ENCODE measurements at places on chromosomes 16 and 17.
A peak's percentile ranks its signal among the peaks of the same experiment; 100 is the strongest.

- peak; percentile 63 for DNase-seq
Measured at GRCh38 chr16:30949650-30950515, 1.0 kb downstream of the ORAI3 start.

DNA sequence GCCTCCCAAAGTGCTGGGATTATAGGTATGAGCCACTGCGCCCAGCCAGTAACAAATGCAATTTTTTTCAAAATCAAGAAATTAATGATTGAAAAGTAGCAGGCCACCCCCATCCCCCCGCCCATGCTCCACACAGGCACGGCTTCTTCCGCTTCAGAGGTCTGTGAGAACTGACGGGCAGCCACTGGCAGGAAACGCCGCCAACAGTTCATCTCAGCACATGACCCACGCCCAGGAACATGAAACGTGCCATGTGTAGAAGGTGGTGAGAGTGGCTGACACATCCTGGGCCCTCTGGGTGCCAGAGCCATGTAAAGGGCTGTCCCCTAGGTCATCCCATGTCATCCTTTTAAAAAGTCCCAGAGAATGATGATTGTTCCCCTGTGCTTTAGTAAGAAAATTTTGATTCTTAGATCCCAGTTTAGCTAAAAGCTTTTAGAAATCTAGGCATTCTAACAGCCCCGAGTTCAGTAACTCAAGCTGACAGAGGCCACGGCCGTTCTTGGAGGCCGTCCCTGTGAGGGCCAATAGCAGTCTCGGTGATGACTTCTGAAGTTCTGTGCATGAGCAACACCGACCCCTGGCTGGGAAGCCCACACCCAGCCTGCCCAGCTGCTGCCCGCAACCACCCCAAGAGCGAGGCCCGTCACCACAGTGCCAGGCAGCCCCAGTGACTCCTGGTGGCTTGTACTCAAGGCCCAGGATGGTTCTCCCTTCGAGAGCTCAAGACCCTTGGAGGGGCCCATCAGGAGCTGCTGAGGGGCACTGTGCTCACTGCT, 52.1 kb downstream of the KLHDC4 start:
- peak; percentile 67 for DNase-seq

DNA sequence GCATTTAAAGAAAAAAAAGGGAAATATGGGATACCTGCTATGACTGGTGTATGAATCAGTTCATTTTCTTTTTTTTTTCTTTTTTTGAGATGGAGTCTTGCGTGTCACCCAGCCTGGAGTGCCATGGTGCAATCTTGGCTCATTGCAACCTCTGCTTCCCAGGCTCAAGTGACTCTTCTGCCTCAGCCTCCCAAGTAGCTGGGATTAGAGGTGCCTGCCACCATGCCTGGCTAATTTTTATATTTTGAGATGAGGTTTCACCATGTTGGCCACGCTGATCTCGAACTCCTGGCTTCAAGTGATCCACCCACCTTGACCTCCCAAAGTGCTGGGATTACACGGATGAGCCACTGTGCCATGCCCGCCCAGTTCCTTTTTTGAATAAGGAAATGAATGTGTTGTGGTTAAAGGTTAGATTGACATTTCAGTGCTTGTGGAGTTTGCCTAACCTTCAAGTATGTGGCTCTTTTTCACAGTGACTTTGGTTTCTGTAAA, 7.7 kb downstream of the HAPSTR1 start:
- DNase-seq = peak; percentile 55

GRCh38 chr17:77212081-77212832, 71.5 kb downstream of the SEC14L1 start:
- DNase-seq = no peak

GRCh38 chr17:77863814-77864161, 94.7 kb upstream of the TNRC6C start:
- no peak for DNase-seq

- DNase-seq = no peak
Measured at GRCh38 chr17:83162035-83162745, 82.8 kb downstream of the METRNL start.

- no peak for DNase-seq
Measured at GRCh38 chr16:21654881-21655280, 2.5 kb upstream of the IGSF6 start.
